ENCODE measurements at places on chromosomes 7 and 10. TPM values are rescaled to one million over a fixed set of nuclear protein-coding genes. Genes with fewer than 3 reads are reported as not detected.

The LRRC18 gene
- total RNA-seq, result 0.48 TPM

The GJD4 gene
- 0.48 TPM for total RNA-seq

The PPA1 gene
- total RNA-seq, result 134 TPM

The PTEN gene
- 114 TPM for total RNA-seq

The CPA1 gene
- 7.0 TPM for total RNA-seq

The MYPN gene
- 1.4 TPM for total RNA-seq

The GPR37 gene
- 1.2 TPM for total RNA-seq

The POLD2 gene
- 32.7 TPM for total RNA-seq

The GIMAP7 gene
- total RNA-seq, result 0.48 TPM

The CLRN3 gene
- not detected for total RNA-seq

The TAS2R5 gene
- 0.72 TPM for total RNA-seq

The GGCT gene
- total RNA-seq, result 49.1 TPM

The HMX3 gene
- 2.6 TPM for total RNA-seq

All from umbilical cord (tissue), 2 donors.